ENCODE measurements at places on chromosomes 2 and 18.

DNA sequence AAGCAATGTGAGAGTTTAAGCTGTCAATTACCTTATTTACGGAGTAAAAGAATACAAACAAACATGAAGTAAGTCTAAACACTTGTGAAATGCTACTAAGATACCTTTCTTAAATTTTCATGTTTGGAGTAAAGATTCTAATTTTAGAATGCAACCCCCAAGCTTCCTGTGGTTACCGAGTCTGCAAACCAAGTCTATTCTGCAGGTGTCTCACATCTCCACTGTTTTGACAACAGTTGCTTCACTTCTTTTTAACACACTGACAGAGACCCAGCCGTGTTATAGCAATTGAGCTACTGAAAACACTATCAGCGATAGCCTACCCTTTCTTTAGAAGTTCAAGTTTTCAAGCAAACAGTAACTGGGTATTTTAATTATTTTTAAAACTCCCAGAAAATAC lies 608.3 kb downstream of the ERBB4 start:
- DNase-seq = no peak

GRCh38 chr18:58788971-58789875 lies 75.5 kb upstream of the ZNF532 start:
- DNase-seq = no peak

DNA sequence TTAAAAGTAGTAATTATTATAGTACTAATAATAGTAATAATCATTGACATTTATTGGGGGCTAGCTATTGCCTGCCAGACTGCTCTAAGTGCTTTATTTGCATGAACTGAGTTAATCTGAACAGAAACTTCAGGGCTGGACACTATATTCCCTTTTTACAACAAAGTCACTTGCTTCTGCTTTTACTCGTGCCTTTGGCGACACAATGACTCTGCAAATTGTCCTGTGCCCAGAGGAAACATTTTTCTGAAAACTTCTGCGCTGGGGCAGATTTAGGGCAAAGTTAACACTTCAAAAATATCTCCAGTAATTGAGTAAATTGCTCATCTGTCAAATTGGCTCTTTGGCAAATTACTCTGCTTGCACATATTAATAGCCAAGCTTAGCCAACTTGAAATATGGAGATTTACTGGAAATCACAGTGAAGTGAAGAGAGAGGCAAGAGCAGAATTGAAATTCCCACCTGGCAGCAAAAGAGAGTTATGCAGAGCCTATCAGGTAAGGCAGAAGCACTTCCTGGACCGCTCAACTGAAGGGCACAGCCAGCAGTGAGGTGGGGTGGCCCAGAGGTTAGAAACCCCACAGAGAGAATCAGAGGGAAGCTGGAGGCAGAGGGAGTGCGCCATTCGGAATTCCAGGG lies 36.3 kb downstream of the BMP10 start:
- no peak for DNase-seq

- DNase-seq = no peak
Observed at GRCh38 chr2:229572507-229573271, 141.7 kb downstream of the DNER start.

DNA sequence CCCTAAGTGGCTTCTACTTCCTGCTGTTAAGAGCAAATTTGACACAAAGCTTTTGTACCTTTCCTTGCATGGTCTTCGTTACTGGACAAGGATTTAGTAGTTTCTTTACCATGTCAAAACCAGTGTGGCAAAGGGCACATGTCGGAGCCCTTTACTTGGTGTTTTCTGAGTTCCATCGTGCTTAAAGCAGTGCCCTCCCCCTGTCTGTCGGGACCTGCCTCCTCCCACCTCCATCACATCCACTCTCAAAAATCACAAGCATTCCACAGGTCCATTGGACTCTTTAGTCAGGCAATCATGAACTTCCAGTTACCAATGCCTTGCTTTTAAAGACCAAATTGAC lies 763 bp downstream of the CCDC141 start:
- DNase-seq = peak; percentile 45

GRCh38 chr18:7918701-7919100 lies 351.6 kb downstream of the PTPRM start:
- DNase-seq = no peak

DNA sequence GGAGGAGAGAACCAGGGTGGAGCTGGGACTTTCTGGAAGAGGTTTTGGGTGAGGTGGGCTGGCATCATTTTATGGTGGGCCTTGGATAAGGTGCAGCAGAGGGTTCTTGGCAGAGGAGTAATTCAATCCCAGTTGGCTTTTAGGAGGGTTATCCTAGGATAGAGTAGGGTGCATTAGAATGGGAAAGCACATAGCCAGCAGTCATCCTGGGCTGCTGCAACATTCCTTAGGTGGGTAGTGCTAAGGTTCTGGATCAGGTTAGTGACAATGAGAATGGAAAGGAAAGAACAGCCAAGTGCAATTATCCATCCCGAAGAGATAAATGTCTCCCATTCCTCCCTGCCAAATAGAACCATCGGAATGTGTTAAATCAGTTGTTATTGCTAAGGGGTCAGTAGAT lies 157.3 kb upstream of the SPRED2 start:
- no peak for DNase-seq

DNA sequence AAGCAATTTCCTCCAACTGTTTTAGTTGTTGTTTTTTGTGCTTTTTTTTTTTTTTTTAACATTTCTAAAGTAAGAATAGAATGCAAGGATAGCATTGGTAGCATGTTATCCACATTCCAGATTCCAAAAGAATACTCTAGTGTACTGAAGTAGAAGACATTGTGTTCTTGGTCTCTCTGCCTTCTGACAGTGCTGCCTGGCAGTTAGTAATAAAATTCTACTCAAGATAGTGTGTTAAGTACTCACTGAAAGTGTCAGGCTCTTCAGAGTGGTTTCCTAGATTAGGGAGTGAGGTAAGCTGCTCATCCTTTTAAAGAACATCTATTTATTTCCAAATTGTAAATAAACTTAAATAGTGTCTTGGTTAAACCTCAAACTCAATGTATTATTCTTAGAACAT lies 253.7 kb downstream of the HNMT start:
- DNase-seq = no peak

GRCh38 chr2:220946552-220946951 lies 625.6 kb downstream of the EPHA4 start:
- DNase-seq = no peak

DNA sequence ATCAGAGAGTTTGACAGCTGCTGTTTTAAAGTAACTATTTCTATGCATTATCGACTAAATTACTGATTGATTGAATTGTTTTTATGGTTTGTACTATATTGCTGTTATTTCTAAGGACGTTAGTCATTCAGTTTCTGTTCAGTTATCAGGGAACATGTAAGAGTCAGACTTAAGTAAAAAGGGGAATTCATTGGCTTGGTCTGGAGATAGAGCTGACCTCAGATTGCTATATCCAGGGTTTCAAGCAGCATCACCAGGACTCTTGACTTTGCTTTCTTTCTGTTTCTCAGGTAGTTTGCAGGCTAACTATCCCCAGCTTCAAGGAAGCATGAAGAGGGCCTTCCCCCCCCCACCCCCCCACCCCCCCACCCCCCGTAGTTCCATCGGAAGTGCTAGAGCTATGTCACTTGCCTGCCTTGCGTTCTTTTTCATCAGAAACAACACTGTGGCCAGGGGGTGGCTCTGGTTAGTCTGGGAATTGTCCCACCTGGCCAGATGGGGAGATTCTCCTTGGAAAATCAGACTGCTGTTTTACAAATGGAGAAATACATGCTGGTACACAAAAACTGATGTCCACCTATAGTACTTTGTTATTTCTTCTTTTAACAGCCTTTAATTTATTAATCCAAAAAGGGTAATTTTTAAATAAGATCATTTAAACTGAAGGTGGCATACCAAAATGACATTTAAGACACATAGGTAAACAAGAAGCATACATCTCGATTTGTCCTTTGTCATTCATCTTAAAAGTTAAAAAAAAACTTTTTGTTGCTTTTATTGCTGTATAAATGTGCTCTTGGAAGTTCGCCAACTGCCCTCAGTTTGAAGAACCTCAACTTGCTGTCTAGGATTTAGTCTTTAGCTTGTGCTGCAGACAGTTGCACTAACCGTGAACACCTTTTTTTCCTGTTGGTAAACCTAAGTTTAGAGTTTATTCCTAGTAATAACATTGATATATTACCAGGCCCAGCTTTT lies 9.4 kb downstream of the SMAD4 start:
- DNase-seq = peak; percentile 34

Measured in natural killer cell (primary cell).